Subcutaneous preadipocyte (primary cell): ENCODE measurements at places on chromosomes 1 and 21. TPM values are rescaled to one million over a fixed set of nuclear protein-coding genes. Genes with fewer than 3 reads are reported as not detected.

The C1orf105 gene
- not detected in 2 replicates for total RNA-seq

The PADI3 gene
- not detected in 2 replicates for total RNA-seq

The USP24 gene
- 46.7 and 60.6 TPM in 2 replicates for total RNA-seq

The CCDC27 gene
- not detected in 2 replicates for total RNA-seq

The KRTAP7-1 gene
- total RNA-seq = not detected in 2 replicates

The ABCA4 gene
- total RNA-seq = under 0.01 TPM in 1 of 2 replicates, not detected in the other
